ENCODE measurements at places on chromosomes 12 and 14.

- no peak for DNase-seq
These were observed 5.5 kb downstream of the ACTN1 start for GRCh38 chr14:68973639-68974038.

GRCh38 chr12:124677552-124678356, 110.3 kb upstream of the NCOR2 start:
- DNase-seq = no peak

- no peak for DNase-seq
These were observed 242.8 kb downstream of the DPF3 start for GRCh38 chr14:72651081-72651480.

DNA sequence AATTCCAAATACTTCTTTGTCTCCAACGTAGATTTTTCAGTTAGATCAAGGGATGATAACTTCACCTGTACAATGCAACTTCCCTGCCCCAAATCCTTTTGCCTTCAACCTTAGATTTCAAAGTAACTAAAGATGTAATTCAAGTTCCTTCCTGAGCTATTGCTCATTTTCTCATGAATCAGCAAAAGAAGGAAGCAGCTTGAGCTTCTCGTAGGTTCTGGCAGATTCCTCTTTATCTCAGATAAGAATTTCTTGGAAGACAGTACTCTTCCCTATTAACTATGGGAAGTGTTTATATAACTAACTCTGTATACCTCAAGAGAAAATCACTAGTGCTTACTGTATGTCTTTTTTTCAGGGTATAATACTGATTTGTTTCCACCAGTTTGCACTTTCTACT, 203.8 kb downstream of the RASSF9 start:
- DNase-seq = no peak

DNA sequence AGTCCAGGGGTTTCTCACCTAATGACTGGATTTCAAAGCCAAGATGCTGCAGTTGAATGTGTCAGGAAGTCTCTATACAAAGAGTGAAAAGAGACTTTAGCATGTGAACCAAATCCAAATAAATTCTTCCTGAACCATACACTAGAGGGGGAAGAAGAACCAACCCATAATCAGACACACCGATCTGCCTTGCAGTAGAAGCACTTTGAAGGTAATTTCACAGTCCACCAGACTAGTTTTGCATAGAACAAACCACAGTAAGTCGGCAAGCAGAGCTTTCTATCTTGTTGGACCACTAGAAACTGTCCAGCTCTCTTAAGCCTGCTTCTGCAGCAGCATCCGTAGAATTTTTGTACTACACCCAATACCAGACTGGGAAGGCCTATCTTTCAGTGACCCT, 39.3 kb downstream of the FIGNL2 start:
- no peak for DNase-seq

- DNase-seq = no peak
These were observed 762 bp downstream of the RABGGTA start for GRCh38 chr14:24270537-24271133.

DNA sequence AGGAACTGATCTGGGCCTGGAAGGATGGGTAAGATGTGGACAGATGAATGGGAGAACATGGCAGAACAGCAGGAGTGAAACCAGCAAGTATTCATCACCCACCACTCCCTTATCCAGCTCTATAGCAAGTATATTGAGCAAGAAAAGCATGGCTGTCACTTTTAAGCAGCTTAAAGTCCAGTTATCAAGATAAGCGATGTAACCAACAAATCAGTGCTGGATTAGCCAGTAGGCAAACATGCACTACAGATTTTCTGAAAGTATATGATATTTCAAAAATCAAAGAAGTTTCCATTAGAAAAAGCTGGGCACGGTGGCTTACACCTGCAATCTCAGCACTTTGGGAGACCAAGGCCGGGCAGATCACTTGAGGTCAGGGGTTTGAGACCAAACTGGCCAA, 53.9 kb upstream of the ATP2A2 start:
- DNase-seq = no peak

DNA sequence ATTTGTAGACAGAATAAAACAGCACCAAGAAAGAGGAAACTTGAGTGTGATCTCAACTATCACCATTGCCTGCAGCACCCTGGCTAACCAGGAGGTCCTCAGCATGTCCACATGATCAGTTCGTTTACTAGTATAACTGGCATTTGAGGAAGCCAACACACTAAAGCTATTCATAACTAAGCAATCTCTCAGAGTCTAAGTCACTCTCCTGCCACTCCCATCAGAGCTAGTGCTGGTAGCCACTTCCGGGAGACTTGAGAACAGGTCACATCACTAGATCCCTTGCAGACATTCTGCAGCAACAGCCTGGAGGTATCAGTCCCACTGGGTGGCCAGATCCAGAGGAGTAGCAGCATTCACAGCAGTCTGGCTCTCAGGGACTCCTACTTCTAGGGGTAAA, 352.9 kb upstream of the OR4E1 start:
- DNase-seq = no peak

GRCh38 chr14:96631621-96632362, 129.6 kb downstream of the PAPOLA start:
- no peak for DNase-seq

- no peak for DNase-seq
These were observed 21.0 kb upstream of the RIC8B start for GRCh38 chr12:106753526-106753925.

DNA sequence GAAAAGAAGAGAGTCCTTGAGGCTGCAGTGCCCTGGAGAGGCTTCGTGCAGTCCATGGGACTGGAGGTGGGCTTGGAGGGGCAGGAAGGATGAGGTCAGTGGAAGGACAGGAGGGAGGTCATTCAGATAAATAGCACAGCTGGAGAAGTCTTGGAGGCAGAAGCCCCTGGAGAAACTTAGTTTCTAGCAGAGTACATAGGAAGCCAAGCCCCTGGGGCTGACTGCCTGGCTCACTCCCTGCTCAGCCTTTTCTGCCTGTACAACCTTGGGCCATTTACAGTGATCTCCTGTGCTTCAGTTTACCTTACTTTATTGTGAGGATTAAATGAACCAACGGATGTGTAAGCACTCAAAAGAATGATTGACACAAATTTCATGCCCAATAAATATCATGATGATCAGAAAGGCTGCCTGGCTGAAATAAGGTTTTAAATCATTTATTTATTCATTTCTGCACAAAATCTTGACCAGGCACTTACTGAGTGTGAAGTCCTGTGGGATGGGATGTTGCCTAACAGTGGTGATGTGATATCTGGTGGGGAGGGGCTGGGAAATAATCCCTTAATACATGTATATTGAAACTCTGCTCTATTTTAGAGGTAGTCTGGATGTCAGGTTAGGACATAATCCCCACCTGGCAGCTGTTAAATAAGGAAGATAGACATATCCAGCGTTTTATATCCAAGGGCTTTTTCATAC, 54.3 kb downstream of the PLEKHG7 start:
- no peak for DNase-seq

GRCh38 chr14:71554959-71555612, 377.1 kb upstream of the RGS6 start:
- no peak for DNase-seq

- DNase-seq = no peak
These were observed 53.9 kb downstream of the KIF26A start for GRCh38 chr14:104192146-104192882.

GRCh38 chr12:69657376-69658137, 41.5 kb downstream of the BEST3 start:
- no peak for DNase-seq

- no peak for DNase-seq
These were observed 18.0 kb upstream of the ANKRD33 start for GRCh38 chr12:51869931-51870330.

GRCh38 chr12:25186788-25187402, 8.1 kb downstream of the DNAI7 start:
- DNase-seq = no peak

GRCh38 chr12:124518051-124518932, 49.1 kb downstream of the NCOR2 start:
- peak; percentile 71 for DNase-seq

GRCh38 chr12:65339161-65339560, 60.7 kb downstream of the MSRB3 start:
- no peak for DNase-seq

DNA sequence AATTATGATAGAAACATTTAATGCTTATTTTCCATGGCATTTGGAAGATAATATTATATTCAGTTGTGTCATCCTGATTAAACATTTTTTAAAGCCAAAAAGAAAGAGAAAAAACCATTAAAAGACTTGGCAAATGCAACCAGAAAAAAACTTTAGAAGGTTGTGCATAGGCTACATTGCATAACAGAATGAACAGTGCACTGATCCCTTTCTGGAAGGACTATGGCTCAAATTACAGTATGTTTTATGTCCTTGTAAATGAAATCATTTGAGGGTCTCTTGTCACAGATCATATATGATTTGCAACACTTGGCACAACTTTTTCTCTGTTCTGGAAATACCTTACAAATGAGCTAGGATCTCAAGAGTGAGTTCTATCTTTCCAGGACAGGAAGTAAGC, 275.2 kb upstream of the FLRT2 start:
- no peak for DNase-seq

GRCh38 chr12:86293682-86294240, 37.6 kb upstream of the MGAT4C start:
- no peak for DNase-seq

- DNase-seq = no peak
These were observed 15.5 kb upstream of the TSPAN9 start for GRCh38 chr12:3061501-3062215.

DNA sequence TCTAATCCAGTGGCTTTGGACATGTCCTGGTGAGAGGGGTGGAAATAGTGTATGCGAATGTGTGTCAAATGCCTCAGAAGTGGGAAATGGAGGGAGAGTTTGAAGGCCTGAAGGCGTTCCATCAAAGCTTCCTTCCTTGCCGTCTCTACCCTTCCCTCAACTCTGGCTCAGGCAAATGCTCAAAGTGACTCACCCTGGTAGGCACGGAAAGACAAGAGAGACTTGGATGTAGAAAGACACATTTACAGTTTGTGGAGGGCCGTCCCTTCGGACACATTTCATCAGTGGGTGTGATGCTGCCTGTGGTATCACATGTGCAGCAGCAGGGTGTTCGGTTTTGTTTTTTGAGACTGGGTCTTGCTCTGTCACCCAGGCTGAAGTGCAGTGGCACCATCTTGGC, 36.7 kb downstream of the CHST11 start:
- no peak for DNase-seq

GRCh38 chr12:92942905-92943304, 13.8 kb upstream of the EEA1 start:
- no peak for DNase-seq

- no peak for DNase-seq
These were observed 12.4 kb upstream of the SLC6A15 start for GRCh38 chr12:84924981-84925380.

DNA sequence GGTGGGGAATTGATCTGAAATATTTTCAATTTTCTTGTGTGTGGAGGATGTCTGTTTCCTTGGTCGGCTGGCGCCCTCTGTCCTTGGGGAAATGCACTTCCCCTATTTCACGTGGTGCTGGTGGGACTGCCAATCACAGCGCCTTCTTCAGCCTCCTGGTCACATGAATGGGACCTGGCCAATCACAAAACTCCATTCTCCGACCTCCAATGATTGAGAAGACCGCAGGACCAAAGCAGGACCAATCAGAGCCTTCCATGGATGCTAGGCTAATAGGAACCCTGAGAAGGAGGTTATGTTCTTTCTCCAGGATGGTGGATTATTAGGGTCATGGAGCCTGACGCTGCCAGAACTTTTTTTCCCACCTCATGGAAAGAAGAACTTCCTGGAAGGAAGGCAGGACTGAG, 188.7 kb downstream of the TTC8 start:
- DNase-seq = peak; percentile 32

- no peak for DNase-seq
These were observed 47.7 kb upstream of the CDKN3 start for GRCh38 chr14:54348923-54349620.

GRCh38 chr12:92356425-92356824, 210.8 kb upstream of the BTG1 start:
- DNase-seq = no peak

DNA sequence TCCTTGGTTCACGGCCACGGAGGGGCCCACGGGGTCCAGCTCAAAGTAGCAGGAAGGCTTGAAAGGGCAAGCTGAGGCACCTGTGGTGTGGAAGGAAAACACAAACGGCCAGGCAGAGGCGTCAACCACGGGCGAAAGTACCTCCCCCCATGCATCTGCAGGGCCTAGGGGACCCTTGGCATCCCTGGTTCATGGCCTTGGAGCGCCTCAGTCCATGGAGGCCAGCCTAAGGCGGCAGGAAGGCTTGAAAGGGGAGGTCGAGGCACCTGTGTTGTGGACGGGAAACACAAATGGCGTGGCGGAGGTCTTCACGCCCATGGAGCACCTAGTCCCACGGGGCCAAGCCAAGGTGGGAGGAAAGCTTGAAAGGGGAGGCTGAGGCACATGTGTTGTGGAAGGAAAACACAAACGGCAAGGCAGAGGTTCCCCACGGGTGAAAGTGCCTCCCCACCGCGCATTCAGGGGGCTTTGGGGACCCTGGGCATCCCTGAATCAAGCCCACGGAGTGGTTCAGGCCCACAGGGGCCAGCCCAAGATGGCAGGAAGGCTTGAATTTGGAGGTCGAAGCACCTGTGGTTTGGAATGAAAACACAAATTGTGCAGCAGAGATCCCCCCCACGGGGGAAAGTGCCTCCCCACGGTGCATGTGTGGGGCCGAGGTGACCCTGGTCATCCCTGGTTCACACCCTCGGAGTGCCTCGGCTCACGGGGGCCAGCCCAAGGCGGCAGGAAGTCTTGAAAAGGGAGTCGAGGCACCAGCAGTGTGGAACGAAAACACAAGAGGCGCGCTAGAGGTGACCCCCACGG, 380.8 kb downstream of the ALG10 start:
- DNase-seq = no peak

- DNase-seq = no peak
These were observed 32.9 kb downstream of the RIN3 start for GRCh38 chr14:92546347-92547053.

- DNase-seq = no peak
These were observed 9.3 kb upstream of the CALCOCO1 start for GRCh38 chr12:53736592-53736991.

GRCh38 chr12:123973552-123974341, 732 bp downstream of the ZNF664 start:
- no peak for DNase-seq

DNA sequence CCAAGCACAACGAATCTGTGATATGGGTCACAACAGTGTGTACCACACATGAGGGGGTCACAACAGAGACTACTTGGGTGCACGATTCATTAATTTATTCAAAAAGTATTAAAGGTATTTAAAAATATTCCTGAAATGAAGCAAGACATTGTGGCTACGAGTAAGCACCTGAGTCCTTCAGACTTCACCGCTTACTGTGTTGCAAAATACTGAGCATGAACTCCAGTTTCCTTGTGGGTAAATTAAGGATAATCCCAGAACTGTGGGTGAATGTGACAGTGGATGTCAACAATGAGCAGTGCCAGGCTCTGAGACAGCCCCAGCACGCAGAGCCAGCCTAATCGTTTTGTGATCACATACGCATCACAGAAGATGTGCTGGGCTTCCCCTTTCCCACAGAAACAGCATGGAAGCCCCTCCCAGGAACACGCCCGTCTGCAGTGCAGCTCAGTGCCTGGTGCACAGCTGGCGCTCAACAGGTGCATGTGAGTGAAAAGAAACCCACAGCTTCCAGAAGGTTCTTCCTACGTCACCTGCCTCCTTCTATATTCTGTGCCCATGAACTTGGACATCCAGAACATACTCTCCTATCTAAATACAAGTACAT, 29.1 kb downstream of the CDC42BPB start:
- no peak for DNase-seq

All from Panc1 (cell line).